ENCODE measurements at places on chromosomes 1 and 21.

- H3K27ac ChIP-seq, result no peak overlapping the region
- H3K36me3 ChIP-seq, result no peaks in the 10 kb centered on the region
- no peaks in the 10 kb centered on the region for H3K4me1 ChIP-seq
- H3K27me3 ChIP-seq, result no peaks in the 10 kb centered on the region
These were observed 13.3 kb upstream of the TP53BP2 start for GRCh38 chr1:223859058-223859457.

DNA sequence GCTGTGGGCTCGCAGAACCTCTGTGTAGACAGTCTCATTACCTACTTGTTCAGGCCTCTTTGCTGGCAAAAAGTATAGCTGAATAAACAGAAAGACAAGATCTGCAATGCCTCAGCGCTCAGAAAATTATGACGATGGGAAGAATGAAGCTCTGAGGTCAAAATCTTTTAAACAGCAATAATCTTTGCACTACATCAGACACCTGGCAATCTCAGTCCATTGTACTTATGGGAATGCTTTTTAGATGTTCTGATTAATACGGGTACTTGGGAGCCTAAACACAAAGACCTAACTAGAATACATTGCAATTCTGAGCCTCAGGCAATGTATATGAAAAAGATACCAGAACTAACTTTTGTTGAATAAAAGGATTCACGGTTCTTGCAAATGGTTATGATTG is 410.7 kb downstream of the SMYD3 start:
- DNase-seq, result no peak
- H3K4me3 ChIP-seq, result no peak overlapping the region

- no peaks in the 10 kb centered on the region for H3K27me3 ChIP-seq
- H3K27ac ChIP-seq, result no peak overlapping the region
- peaks cover 25% of the 10 kb centered on the region for H3K36me3 ChIP-seq
- DNase-seq, result no peak
- H3K4me3 ChIP-seq, result peak overlapping the region; percentile 97
These were observed 514 bp downstream of the TPRG1L start for GRCh38 chr1:3625151-3625907.

DNA sequence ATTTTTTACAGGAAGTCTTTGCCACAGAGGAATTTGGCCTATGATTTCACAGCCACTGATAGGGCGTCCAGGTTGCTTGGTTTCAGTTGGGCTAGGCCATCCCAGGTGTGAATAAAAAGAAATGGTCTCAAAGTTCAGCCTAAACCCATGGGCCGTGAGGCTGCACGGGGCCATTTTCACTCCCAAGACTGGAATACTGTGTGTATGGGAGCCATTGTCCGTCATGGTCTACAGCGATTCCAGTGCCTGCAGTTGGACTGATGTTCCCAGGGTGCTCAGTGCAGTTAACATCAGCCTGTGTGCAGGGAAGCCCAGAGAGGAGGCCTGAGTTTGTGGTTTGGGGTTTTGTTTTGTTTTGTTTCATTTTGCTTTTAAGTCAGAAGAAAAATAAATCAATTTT is 133.2 kb downstream of the ADSS2 start:
- no peak for DNase-seq
- H3K27me3 ChIP-seq, result no peaks in the 10 kb centered on the region
- no peaks in the 10 kb centered on the region for H3K36me3 ChIP-seq
- peaks cover 12% of the 10 kb centered on the region for H3K4me1 ChIP-seq
- no peak overlapping the region for H3K4me3 ChIP-seq

DNA sequence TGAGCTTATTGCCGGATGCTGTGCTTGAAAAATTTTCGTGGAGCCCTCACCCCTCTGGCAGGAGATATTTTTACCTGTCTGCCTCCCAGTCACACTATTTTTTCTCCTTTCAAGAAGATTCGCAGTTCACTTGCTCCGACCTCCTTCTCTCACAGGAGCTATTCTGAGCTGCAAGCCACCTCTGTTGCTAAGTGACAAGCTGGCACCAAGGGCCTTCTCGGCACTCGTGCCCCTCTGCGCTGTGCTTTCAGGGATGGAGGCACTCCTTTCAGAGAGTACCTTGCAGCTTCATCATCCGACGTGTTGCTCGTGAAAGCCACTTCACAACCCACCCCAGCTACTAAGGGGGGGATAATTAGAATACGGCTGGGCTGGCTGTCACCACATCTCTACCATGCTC is 11.6 kb downstream of the SLC6A17 start:
- H3K4me3 ChIP-seq, result no peak overlapping the region
- DNase-seq, result no peak
- no peak overlapping the region for H3K27ac ChIP-seq
- H3K27me3 ChIP-seq, result no peaks in the 10 kb centered on the region

DNA sequence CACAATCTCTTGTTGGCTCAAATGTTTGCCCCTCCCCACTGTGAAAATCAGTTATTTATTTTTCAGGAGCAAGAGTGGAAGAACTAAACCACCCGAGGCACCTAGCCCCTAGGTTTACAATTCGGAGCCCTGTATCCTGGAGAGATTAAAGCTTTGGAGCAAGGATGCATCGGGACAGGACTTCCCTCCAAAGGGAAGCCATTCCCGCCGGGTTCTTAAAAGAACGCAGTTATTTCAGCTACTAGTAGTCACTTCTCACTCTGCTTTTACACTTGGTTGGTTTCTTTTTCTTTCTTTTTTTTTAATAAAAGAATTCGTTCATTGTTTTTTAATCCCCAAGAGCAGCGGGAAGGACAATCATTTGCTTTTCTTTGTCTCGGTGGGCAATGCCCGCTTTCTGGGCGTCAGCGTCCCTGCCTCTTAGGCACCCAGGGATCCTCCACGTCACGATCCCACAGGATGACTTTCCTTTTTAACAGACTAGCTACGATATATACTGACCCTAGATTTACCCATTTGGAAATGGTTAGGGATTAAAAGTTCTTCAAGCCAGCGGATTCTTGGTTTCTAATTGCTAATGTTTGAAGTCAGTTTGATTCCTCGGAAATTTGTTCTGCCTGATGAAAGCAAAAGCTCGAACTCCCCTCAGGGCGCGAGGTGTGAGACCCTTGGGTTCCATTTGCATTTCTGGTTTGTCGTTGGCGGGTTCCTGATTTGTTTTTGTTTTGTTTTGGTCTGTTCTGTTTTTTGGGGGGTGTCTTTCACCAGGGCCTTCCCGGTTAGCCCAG is 9.0 kb downstream of the TBX15 start:
- no peak for DNase-seq
- no peaks in the 10 kb centered on the region for H3K4me1 ChIP-seq
- H3K36me3 ChIP-seq, result no peaks in the 10 kb centered on the region
- H3K4me3 ChIP-seq, result peak overlapping the region; percentile 48
- no peak overlapping the region for H3K27ac ChIP-seq

GRCh38 chr1:150810958-150811659 is 3.0 kb upstream of the CTSK start:
- H3K27me3 ChIP-seq, result no peaks in the 10 kb centered on the region
- peaks cover 24% of the 10 kb centered on the region for H3K4me1 ChIP-seq
- no peak overlapping the region for H3K4me3 ChIP-seq
- H3K36me3 ChIP-seq, result peaks cover 32% of the 10 kb centered on the region

DNA sequence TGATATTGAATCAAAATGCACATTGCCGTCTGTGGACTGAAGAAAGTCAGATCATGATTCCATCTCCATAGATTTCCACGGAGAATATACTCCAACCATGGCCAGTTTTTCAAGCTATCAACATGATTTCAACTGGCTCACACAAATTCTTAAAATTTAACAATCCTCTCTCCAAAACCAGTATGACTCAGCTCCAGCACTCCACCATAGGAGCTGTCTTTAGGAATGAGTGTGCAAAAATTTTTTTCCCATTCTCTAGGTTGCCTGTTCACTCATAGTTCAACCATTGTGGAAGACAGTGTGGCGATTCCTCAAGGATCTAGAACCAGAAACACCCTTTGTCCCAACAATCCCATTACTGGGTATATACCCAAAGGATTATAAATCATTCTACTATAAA is 40.8 kb downstream of the RGL1 start:
- H3K27ac ChIP-seq, result no peak overlapping the region
- peaks cover 21% of the 10 kb centered on the region for H3K4me1 ChIP-seq
- no peaks in the 10 kb centered on the region for H3K27me3 ChIP-seq
- no peaks in the 10 kb centered on the region for H3K36me3 ChIP-seq
- DNase-seq, result no peak

DNA sequence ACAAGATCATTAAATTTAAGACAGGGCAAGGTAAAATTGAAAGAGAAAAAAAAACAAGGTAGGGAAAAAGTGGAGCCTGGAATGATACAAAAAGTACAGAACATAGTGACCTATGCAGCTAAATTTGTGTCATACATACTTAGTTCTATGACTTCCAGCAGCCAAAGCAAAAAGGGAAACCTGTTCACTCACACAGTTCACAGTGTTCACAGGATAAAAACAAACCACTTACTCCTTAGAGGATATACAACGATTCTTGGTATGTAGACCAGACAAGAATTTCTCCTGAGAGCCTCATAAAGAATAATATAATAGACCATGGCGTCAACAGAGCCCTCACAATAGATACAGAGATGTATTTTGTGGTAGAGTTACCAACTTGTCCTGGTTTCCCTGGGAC is 27.5 kb downstream of the COA7 start:
- no peaks in the 10 kb centered on the region for H3K27me3 ChIP-seq
- H3K4me1 ChIP-seq, result no peaks in the 10 kb centered on the region
- no peak overlapping the region for H3K4me3 ChIP-seq
- H3K27ac ChIP-seq, result no peak overlapping the region
- no peaks in the 10 kb centered on the region for H3K36me3 ChIP-seq
- DNase-seq, result no peak

DNA sequence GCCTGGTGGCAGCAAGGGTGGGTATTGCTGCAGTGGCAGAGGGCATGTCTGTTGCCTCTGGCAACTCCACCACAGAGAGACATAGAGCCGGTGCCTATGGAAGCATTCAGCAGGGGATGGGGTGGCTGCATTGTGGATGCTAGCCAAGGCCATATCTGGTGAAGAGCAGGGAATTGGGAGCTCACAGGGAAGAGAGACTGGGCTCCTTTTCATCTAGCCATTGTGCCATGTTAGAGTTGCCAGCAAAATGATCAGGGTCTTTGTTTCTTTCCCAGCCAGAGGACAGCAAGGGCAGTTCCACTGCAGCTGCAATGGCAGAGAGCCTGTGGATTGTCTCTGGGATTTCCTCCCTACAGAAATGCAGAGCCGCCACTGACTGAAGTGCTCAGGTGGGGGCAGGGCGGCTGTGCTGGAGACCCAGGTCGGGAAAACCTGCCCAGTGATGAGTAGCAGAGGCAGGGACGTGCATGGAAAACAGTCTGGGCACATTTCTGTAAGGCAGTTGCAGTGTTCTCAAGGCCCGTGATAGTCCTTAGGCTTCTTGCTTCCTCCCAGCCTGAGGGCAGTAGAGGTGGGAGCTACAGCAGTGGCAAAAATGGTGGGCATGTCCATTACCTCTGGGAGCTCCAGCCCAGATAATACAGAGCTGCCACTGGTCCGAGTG is 40.2 kb upstream of the CYP4X1 start:
- no peak overlapping the region for H3K27ac ChIP-seq
- no peaks in the 10 kb centered on the region for H3K27me3 ChIP-seq
- no peak for DNase-seq
- no peaks in the 10 kb centered on the region for H3K36me3 ChIP-seq
- no peaks in the 10 kb centered on the region for H3K4me1 ChIP-seq
- H3K4me3 ChIP-seq, result no peak overlapping the region

- DNase-seq, result no peak
- H3K4me1 ChIP-seq, result peaks cover 97% of the 10 kb centered on the region
- no peaks in the 10 kb centered on the region for H3K27me3 ChIP-seq
- no peak overlapping the region for H3K4me3 ChIP-seq
These were observed 8.3 kb downstream of the CSRP1 start for GRCh38 chr1:201498621-201499020.

GRCh38 chr1:213782941-213783672 is 204.7 kb upstream of the PROX1 start:
- no peaks in the 10 kb centered on the region for H3K4me1 ChIP-seq
- no peak overlapping the region for H3K27ac ChIP-seq
- no peaks in the 10 kb centered on the region for H3K36me3 ChIP-seq
- H3K4me3 ChIP-seq, result no peak overlapping the region
- H3K27me3 ChIP-seq, result no peaks in the 10 kb centered on the region
- no peak for DNase-seq

- no peaks in the 10 kb centered on the region for H3K27me3 ChIP-seq
- no peak overlapping the region for H3K4me3 ChIP-seq
- no peak overlapping the region for H3K27ac ChIP-seq
- H3K36me3 ChIP-seq, result no peaks in the 10 kb centered on the region
These were observed 261.1 kb upstream of the SNX7 start for GRCh38 chr1:98400446-98400845.

- no peaks in the 10 kb centered on the region for H3K4me1 ChIP-seq
- peaks cover 63% of the 10 kb centered on the region for H3K36me3 ChIP-seq
- H3K4me3 ChIP-seq, result no peak overlapping the region
- no peak for DNase-seq
These were observed 8.7 kb upstream of the HAX1 start for GRCh38 chr1:154263465-154264332.

DNA sequence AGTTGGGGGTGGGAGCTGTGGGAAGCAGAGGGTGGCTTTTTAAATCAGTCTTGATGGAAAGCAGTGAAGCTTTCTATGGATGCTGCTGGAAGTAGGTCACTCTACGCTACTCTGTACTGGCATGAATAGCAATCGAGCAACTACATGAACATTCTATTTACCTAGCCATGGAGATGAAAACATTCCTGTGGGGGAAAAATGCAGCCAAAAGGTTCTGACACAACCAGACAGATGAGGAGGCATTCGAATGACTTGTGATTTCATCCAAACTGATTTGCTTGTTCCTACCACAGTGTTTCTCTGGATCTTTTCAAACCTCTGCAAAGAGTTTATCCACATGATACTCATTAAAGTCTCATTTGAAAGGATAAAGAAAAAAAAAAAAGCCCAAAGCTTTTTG is 95.0 kb downstream of the ASTN1 start:
- H3K4me1 ChIP-seq, result no peaks in the 10 kb centered on the region
- no peaks in the 10 kb centered on the region for H3K36me3 ChIP-seq
- no peak overlapping the region for H3K27ac ChIP-seq
- no peak for DNase-seq
- H3K4me3 ChIP-seq, result no peak overlapping the region
